Activated naive CD4-positive, alpha-beta T cell treated with anti-CD3 and anti-CD28 coated beads for 36 hours (primary cell): ENCODE measurements at places on chromosomes 3 and 15. TPM values are rescaled to one million over a fixed set of nuclear protein-coding genes. Genes with fewer than 3 reads are reported as not detected.
A peak's percentile ranks its signal among the peaks of the same experiment; 100 is the strongest.

DNA sequence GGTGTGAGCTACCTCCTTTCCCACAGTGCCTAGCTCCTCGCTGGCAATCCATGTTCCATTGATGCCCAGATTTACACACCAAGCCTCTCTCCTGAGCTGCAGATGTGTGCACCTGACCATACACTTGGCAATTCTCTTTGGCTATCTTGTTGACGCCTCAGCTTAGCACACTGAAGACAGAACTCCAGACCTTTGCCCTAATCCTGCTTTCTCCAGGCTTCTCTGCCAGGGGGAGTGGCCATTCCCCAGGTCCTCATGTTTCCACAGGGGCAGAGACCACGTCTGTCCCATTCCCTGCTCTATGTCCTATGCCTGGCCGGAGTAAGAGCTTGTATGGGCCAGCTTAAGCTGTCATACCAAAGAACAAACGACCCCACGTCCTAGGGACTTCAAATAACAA, 30.2 kb upstream of the ALDH1L1 start:
- DNase-seq = no peak

GRCh38 chr3:143514874-143515273, 333.4 kb downstream of the SLC9A9 start:
- no peak for DNase-seq

GRCh38 chr15:57285386-57285785, 90.9 kb upstream of the CGNL1 start:
- DNase-seq = no peak

DNA sequence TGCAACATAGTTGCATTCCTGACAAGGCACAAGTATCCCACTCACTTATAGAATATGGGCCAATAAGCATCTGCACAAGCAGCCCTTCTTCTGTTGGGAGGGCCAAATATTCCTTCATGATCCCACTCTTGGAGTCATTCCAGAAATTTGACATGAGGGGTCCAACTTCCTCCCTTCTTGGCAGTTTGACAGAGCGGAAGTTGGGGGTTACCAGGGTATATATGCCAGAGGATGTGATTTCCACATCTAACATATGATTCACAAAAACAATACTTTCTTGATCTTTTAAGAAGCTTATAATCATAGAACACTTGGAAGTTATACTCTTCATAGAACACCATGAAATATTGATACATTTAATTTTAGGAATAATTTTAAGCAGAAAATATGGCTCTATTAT, 100.9 kb upstream of the CRBN start:
- DNase-seq = no peak

SAMMSON gene
- total RNA-seq = not detected

CLDN16 gene
- total RNA-seq = not detected

XYLB gene
- 2.8 TPM for total RNA-seq

DNA sequence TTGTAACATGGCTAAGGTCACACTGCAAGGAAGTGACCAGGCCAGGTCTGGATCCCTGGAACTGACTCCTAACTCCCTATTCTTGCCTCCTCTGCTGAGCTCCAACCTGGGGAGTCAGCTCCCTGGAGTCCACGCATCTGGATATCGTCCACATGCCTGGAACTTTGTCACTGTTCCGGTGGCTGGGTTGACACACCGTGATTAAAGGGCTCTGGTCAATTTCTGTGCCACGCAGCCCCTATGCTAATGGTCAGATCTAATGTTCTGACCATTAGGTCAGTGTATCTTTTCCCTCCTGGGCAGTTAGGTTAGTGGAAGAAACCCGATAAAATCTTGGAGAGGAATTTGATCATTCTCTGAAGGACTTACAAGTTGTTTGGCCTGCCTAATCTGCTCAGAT, 1.6 kb upstream of the TPM1 start:
- DNase-seq = no peak

DNA sequence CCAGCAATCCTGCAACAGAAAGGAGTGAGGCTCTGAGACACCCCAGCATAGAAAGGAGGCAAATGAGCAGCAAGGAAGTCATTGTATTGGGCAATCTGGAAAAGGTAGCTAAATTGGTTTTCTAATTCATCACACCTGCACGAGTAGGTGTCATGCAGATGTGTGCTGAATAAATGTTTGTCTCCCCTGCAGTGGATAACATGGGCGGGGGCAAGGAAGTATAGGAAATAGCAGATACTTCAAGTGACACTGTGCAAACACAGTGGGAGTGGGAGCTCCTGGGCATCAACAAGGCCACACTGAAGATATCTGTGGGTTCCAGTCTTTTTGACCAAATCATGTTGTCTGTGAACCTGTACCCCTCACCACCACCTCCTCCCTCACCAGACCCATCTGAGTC, 14.4 kb upstream of the HTR3E start:
- DNase-seq = no peak

GRCh38 chr15:99252326-99252725, 1.0 kb downstream of the LRRC28 start:
- DNase-seq = no peak

- no peak for DNase-seq
These were observed 388.3 kb downstream of the FEZF2 start for GRCh38 chr3:61985020-61985419.

DNA sequence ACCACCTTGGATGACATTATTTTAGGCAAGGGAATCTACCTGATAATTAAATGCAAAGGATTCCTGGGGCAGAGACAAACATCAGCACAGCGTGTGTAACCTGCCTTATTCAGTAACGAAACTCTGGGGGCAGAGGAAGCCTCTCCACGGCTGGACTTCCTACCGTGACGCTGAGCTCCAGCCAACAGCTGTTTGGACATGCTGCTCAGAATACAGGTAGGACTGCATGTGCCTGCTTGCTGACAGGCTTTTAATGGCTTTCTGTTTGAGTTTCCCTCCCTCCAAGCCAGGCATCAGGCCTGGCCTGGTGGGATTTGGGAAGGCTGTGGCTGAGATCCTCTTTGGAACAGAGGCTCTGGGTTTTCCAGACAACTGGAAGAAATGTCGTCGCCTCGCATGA, 150.6 kb downstream of the ADAMTS17 start:
- no peak for DNase-seq

ANKRD34C gene
- not detected for total RNA-seq

GRCh38 chr3:128969993-128970739, 23.7 kb downstream of the CFAP92 start:
- DNase-seq = peak; percentile 78

- no peak for DNase-seq
These were observed 40.4 kb upstream of the IGF2BP2 start for GRCh38 chr3:185865247-185865646.

SH3GL3 gene
- total RNA-seq = not detected

UACA gene
- total RNA-seq = 3.9 TPM

HCN4 gene
- total RNA-seq = not detected

DNA sequence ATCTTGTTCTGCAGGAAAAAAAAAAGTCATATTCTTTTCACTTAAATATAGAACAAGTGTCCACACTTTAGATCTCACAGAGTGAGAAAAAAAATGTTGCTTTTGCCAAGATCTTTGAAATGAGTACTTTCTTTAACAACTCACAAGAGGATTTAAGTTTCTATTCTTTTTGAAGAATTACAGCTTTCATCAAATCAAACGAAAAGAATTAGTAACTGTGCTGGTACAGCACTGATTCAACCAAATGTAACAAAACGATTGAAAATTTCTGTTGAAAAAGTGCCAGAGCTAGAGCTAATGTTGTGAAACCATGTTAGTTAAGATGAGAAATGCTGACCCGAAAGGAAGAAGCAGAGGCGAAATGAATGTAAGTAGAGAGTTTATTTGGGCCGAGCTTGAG, 300.2 kb downstream of the GABRB3 start:
- DNase-seq = no peak

GRCh38 chr3:115624901-115625300, 1.6 kb downstream of the GAP43 start:
- no peak for DNase-seq

- DNase-seq = no peak
These were observed 249.1 kb downstream of the OTOL1 start for GRCh38 chr3:161745741-161746140.

CPEB1 gene
- not detected for total RNA-seq

- no peak for DNase-seq
These were observed 37.9 kb downstream of the MAP3K13 start for GRCh38 chr3:185400866-185401265.

HMCES gene
- total RNA-seq = 35.8 TPM

- no peak for DNase-seq
These were observed 31.7 kb upstream of the CMTM7 start for GRCh38 chr3:32359766-32360492.

STRC gene
- 0.50 TPM for total RNA-seq

NAALADL2 gene
- not detected for total RNA-seq

SNRPN gene
- 67.7 TPM for total RNA-seq

STIMATE gene
- 9.7 TPM for total RNA-seq

- no peak for DNase-seq
These were observed 166.4 kb upstream of the UBE2E2 start for GRCh38 chr3:23036728-23037127.

ZNF502 gene
- 0.62 TPM for total RNA-seq

GRCh38 chr3:15804553-15805095, 6.8 kb upstream of the ANKRD28 start:
- no peak for DNase-seq

- DNase-seq = no peak
These were observed 115.5 kb upstream of the ARPP21 start for GRCh38 chr3:35523838-35524237.

ZCWPW2 gene
- not detected for total RNA-seq

GRCh38 chr3:6697722-6698121, 163.2 kb upstream of the GRM7 start:
- no peak for DNase-seq
